Activated T-cell treated with anti-CD3 and anti-CD28 coated beads, Interleukin-2, amount 50 U/mL, for 24 hours (primary cell): ENCODE measurements at places on chromosomes 5 and 9.
A peak's percentile ranks its signal among the peaks of the same experiment; 100 is the strongest.

- H3K4me3 ChIP-seq: no peak overlapping the region
- no peak overlapping the region for H3K27ac ChIP-seq
- no peaks in the 10 kb centered on the region for H3K4me1 ChIP-seq
- peaks cover 7% of the 10 kb centered on the region for H3K27me3 ChIP-seq
- DNase-seq: no peak
- no peaks in the 10 kb centered on the region for H3K36me3 ChIP-seq
Observed at GRCh38 chr9:136304456-136304855, 562 bp upstream of the CCDC187 start.

DNA sequence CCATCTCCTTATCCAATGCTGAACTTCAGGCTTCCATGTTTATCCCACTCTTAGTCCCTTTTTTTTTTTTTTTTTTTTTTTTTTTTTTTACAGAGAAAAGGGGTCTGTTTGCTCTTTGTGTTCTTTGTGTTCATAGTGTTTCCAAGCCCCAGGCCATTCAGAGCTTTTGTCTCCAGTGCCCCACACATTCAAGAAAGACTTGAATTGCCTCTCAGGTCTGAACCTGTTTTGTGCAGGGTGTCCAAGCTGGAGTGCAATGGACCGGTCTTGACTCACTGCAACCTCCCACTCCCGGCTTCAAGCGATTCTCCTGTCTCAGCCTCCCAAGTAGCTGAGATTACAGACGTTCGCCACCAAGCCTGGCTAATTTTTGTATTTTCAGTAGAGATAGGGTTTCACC, 191.2 kb downstream of the PALM2AKAP2 start:
- H3K27ac ChIP-seq: no peak overlapping the region
- no peaks in the 10 kb centered on the region for H3K36me3 ChIP-seq
- no peak for DNase-seq

GRCh38 chr5:56147659-56148230, 85.4 kb downstream of the ANKRD55 start:
- H3K27ac ChIP-seq: peak overlapping the region; percentile 83
- peak overlapping the region; percentile 35 for H3K4me3 ChIP-seq
- no peaks in the 10 kb centered on the region for H3K36me3 ChIP-seq
- no peaks in the 10 kb centered on the region for H3K27me3 ChIP-seq
- DNase-seq: no peak

DNA sequence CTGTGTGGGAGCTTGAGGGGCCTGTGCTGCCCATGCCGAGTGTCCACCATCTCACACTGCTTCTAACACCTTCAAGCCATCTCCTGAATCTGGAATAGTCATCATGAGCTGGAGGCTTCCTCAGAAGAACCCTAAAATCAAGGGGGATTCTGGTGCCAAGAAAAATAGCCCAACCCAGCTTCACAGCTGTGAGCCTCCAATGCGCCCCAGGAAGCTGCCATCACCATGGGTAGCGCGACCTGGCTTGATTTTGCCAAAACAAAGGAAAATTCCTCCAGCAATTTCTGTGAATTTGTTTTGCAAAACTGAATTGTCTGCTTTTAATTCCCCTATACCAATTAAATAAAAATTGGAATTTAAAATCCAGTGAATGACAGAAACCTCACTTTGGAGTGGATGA, 6.2 kb upstream of the TIFAB start:
- no peak for DNase-seq
- peaks cover 4% of the 10 kb centered on the region for H3K4me1 ChIP-seq
- H3K27ac ChIP-seq: no peak overlapping the region
- peaks cover 30% of the 10 kb centered on the region for H3K27me3 ChIP-seq
- H3K4me3 ChIP-seq: no peak overlapping the region

GRCh38 chr9:88090151-88090581, 48.1 kb downstream of the SPATA31C2 start:
- H3K4me3 ChIP-seq: no peak overlapping the region
- H3K27ac ChIP-seq: no peak overlapping the region
- DNase-seq: no peak
- no peaks in the 10 kb centered on the region for H3K36me3 ChIP-seq

GRCh38 chr5:145068721-145069120, 766.4 kb downstream of the PRELID2 start:
- no peak overlapping the region for H3K27ac ChIP-seq
- no peaks in the 10 kb centered on the region for H3K4me1 ChIP-seq
- no peak overlapping the region for H3K4me3 ChIP-seq
- no peaks in the 10 kb centered on the region for H3K27me3 ChIP-seq
- no peaks in the 10 kb centered on the region for H3K36me3 ChIP-seq
- DNase-seq: no peak

DNA sequence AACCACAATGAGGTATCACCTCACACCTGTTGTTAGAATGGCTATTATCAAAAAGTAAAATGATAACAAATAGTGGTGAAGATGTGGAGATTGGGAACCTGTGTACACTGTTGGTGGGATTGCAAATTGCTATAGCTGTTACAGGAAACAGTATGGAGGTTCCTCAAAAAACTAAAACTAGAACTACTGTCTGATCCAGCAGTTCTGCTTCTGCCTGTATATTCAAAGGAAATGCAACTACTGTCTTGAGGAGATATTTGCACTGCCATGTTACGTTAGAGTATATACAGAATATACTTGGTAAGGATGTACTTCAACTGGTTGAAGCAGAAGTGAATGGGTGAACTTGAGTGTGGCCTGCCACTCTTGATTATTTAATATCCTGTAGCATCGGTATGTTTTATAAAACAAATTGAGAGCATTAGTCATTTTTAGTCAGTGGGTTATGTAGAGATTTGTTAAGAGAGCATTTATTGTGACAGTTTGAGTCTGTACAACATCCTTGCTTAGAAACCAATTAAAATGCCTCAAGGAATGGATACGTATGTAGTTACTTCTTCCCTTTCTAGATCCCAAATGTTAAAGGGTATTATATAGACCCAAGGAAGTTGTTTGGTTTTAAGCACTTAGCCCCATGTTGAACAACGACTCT, 37.5 kb downstream of the ZCCHC7 start:
- no peak overlapping the region for H3K27ac ChIP-seq
- H3K4me3 ChIP-seq: no peak overlapping the region
- DNase-seq: no peak
- H3K36me3 ChIP-seq: peaks cover 79% of the 10 kb centered on the region

GRCh38 chr5:147832541-147832940, 1.1 kb upstream of the SPINK1 start:
- no peak for DNase-seq
- no peak overlapping the region for H3K4me3 ChIP-seq
- H3K27ac ChIP-seq: no peak overlapping the region
- no peaks in the 10 kb centered on the region for H3K4me1 ChIP-seq

DNA sequence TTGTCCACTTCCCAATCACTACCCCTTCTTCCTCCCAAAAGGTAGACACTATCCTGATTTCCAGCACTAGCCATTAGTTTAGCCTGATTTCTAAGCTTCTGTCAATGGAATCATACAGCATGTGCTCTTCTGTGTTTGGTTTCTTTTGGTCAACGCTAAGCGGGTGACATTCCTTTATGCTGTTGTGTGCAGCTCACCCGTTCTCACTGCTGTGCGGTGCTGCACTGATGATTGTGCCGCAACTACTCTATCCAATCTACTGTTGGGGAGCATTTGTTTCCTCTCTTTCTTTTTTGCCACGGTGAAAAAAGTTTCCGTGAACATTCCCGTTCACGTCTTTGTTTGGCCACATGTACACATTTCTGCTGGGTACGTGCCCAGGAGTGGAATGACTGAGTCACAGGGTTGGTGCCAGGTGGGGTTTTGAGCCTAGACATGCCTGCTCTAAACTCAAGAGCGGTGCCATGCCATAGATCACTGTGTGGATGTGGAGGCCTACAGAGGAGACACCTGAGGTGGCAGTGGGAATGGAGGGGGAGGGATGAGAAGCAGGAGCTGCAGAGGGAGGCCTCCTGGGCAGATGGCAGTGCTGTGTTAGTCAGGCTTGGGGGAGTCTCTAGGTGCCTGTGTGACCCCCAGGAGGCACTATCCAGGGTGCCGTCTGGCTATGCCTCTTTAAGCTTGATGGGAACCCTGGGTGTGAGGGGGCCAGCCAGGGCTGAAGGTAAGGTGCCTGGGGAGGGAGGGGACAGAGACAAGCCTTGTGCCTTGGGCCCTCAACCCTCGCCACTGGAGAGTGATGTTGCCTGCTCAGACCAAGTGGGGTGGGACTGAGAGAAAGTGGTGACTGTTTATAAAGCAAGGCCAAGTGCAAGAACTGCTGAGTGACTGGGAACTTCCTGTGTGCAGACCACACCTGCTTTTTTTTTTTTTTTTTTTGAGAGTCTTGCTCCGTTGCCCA, 11.4 kb upstream of the ANKRD33B start:
- H3K27ac ChIP-seq: no peak overlapping the region
- no peak for DNase-seq
- peaks cover 11% of the 10 kb centered on the region for H3K4me1 ChIP-seq
- H3K36me3 ChIP-seq: no peaks in the 10 kb centered on the region

GRCh38 chr5:137712139-137712667, 23.7 kb downstream of the KLHL3 start:
- H3K4me1 ChIP-seq: no peaks in the 10 kb centered on the region
- DNase-seq: no peak
- peaks cover 37% of the 10 kb centered on the region for H3K36me3 ChIP-seq
- no peak overlapping the region for H3K4me3 ChIP-seq

DNA sequence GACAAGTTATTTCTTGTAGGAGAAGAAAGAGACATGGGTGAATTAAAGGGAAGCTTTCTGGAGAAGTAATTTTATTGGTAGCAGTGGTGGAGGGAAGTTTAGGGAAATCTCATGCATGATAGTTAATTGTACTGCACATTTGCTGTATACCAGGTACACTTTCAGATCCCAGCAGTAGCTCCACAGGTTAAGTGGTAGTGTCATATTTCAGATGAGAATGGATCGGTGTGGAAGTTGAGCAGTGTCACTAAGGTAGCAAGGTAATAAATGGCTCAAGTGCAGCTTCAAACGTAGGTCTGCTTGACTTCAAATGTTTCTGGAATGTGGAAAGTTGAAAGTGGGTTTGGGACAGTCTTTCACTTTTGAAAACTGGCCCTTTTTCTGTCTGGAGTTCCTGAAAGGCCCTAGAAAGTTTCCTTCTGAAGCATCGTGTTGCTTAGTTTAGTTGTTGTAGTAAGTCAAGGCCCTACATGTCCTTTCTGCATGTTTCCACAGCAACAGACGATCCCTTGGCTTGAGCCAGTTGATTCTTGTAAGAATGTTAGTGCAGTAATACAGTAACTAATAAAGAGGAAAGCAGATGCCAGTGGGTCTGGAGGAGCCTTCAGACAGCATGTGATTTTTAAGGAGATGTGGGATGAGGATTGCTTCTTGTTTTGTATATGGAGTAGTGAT, 3.7 kb downstream of the CLTA start:
- H3K36me3 ChIP-seq: peaks cover 78% of the 10 kb centered on the region
- no peaks in the 10 kb centered on the region for H3K27me3 ChIP-seq
- H3K4me3 ChIP-seq: peak overlapping the region; percentile 96
- no peak for DNase-seq
- H3K27ac ChIP-seq: peak overlapping the region; percentile 77

DNA sequence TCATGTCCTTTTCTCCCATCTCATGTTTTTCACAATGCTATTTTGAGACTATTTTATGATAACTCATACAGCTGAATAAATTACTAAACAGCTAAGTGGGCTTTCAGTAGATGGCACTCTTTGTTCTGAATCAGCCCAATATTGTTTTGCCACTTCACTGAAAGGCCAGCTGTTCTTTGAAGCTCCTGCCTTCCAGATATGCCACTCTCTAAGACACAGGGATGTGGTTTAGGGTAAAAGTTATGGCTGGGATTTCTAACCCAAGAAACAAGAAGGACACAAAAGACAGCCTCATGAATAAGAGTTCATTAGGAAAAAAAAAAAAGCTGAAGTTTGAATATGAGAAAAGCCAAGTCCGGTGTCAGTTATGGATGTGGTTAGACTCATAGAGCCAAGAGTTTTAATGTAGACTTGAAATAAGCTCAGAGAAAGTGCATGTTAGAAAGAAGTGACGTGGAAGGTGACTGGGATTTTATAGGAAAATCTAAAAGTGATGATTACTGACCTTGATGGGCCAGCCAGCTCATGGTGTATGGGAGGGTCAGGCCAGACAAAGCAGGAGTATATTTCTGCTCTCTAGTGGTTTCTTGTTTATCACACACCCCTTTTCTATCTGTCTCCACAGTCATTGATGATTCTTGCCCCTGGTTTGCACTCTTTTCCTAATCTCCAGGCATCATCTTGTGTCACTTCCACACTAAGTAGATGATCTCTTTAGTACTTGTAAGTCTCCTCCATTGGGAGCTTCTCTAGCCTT, 488.5 kb downstream of the NR2F1-AS1 start:
- DNase-seq: no peak
- H3K36me3 ChIP-seq: no peaks in the 10 kb centered on the region
- no peak overlapping the region for H3K27ac ChIP-seq
- no peaks in the 10 kb centered on the region for H3K27me3 ChIP-seq
- no peak overlapping the region for H3K4me3 ChIP-seq

DNA sequence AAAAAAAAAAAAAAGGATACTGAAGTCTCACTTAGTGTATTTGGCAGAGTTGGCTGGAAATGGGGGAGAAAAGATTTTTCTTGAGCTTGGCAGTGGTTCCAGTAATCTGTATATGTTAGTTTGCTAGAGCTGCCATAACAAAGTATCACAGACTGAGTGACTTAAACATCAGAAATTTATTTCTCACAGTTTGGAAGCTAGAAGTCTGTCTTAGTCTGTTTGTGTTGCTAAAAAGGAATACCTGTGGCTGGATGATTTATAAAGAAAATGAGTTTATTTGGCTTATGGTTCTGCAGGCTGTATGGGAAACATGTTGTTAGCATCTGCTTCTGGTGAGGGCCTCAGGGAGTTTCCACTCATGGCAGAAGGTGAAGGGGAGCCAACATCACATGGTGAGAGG, 89.6 kb upstream of the CEP78 start:
- H3K27me3 ChIP-seq: no peaks in the 10 kb centered on the region
- no peak overlapping the region for H3K4me3 ChIP-seq
- no peak overlapping the region for H3K27ac ChIP-seq
- H3K4me1 ChIP-seq: peaks cover 4% of the 10 kb centered on the region
- H3K36me3 ChIP-seq: no peaks in the 10 kb centered on the region

DNA sequence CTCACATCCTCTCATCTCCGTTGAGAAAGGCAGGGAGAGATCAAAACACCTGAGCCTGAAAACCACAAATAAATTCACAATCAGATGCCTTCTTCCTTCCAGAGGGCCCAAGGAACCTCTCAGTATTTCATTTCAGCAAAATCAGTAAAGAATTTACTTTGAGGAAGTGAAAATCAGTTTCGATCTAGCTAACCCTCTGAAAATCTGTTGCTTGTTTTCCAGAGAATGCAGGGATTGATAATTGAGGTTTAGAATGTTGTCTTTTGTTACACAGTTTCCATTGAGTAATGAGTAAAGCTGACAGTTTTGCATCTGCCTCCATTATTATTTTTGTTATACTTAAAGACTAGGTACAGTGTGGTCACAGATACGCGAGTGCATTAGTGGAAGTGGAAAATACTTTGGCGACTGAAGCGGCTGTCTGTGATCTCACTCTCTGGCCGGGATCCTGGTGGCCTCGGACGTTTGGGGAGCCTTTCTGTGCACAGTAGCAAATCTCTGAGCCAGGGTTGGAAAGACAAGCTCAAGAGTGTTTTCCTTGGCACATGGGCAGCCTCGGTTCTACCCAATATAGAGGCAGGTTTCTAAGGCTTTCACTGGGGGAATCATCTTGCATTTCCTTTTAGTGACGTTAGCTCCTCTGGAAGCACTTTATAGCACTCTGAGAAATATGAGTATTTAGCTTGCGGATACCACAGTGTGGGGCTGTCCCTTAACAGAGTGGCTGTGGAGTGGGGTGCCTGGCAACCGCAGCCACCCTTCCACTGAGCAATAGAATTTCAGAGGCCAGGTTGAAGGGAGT, 32.2 kb upstream of the ANGPTL2 start:
- no peaks in the 10 kb centered on the region for H3K36me3 ChIP-seq
- no peak overlapping the region for H3K4me3 ChIP-seq
- peak overlapping the region; percentile 86 for H3K27ac ChIP-seq
- DNase-seq: peak; percentile 29
- H3K27me3 ChIP-seq: no peaks in the 10 kb centered on the region

- no peak overlapping the region for H3K4me3 ChIP-seq
- H3K4me1 ChIP-seq: peaks cover 8% of the 10 kb centered on the region
- no peaks in the 10 kb centered on the region for H3K36me3 ChIP-seq
Observed at GRCh38 chr5:90844931-90845330, 286.3 kb downstream of the ADGRV1 start.
